ENCODE measurements at places on chromosomes 3 and 15.

DNA sequence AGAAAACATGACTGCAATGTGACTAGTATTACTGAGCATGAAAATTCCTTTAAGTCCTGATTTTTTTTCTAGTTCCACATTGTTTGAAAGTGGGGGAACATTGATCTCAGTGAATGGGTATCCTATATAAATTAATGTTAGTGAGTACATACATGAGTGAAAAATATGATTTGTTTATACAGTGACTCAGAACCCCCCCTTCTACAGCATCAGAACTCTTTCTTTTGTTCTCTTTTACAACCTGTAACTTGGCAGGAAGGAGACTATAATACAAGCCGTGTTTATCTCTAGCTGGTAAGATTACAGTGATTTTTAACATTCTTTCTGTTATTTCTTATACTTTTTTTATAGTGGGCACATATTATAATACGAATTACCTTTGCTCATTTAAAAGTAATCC lies 384.7 kb downstream of the PDCD6IP start:
- DNase-seq, result no peak

DNA sequence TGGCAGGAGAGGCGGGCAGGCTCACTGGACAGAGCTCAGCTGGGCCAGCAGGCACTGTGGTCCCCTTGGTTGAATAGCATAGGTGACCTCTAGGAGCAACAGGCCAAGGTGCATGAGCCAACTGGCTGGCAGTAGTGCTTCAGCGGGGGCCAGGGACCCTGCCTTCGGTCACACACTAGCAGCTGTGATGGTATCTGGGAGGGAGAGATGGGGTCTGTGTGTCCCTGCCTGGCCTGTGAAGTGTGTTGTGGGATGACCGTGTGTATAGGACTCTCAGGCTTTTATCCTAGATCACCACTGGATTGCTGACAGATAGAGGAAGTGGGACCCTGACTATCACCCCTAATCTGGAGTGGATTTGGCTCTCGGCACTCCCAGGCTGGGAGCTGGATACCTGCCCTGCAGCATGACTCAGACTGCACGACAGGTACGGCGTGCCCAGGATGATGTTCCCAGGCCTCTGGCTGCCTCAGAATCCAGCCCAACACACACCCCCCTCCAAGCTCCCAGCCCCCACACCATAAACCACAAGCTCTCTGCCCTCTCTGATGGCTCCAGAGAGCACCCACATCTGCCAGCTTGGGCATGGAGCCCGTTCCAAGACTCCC lies 7.8 kb downstream of the RPS17 start:
- DNase-seq, result no peak

DNA sequence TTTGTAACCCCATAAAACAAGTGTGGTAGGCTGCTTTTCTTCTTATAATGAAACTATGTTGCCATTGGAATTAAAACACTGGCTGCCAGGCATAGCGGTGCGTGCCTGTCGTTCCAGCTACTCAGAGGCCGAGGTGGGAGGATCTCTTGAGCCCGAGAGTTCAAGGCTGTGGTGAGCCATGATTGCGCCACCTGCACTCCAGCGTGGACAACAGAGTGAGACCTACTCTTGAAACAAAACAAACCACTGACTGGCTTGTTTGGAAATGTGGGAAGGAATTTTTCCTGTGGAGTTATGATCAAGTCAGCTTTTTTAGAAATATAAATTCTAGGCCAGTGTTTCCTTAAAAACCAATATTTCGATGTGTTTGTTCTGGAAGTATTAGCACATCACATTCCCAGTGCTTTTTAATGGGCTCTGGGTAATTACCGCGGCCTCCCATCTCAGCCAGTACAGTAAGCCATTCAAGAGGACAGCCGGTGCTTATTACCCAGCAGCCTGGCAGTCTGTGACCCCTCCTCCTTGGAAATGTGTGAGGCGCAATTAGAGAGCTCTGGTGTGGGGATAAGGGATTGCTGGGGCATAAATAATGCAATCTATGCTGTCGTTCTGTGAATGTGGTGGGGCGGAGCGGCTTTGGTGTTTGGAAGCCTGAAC lies 58.3 kb upstream of the TRAK1 start:
- peak; percentile 62 for DNase-seq

- DNase-seq, result peak; percentile 28
Observed at GRCh38 chr3:102790747-102791325, 356.0 kb downstream of the ZPLD1 start.

DNA sequence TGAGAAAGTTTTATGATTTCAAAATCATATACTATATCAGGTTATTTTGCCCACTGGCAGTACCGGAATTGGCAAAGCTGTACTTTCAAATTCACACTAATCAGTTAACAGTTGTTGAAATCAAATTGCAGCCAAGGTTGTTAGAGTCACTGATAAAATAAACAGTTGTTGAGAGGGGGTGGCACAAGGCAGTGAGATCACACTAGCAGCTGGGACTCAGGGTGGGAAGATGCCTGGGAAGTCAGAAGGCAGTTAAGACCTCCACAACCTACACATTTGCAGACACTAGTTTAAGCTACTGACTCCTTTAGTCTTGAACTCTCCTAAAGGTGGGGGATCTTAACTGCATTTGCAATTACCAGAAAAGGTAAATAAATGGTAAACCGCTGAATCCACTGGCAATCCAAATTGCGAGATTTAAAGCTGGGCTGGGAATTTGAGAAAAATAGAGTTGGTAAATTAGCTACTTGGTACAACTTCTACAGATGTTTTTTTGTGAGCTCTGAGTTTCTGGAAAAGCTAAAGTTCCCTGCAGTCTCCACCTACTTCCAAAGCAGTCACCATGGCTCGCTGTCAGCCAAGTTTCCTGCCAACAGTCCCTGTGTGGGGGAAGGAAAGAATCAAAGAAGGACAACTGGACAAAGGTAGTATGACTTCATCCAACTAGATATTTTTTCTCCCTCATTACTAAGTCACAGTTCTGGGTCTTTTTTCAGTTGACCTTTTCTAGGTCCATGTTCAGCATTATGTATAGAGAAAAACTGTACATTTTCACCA lies 105.7 kb downstream of the ZNF385D start:
- DNase-seq, result no peak

- no peak for DNase-seq
Observed at GRCh38 chr3:99712291-99712954, 74.0 kb downstream of the COL8A1 start.

DNA sequence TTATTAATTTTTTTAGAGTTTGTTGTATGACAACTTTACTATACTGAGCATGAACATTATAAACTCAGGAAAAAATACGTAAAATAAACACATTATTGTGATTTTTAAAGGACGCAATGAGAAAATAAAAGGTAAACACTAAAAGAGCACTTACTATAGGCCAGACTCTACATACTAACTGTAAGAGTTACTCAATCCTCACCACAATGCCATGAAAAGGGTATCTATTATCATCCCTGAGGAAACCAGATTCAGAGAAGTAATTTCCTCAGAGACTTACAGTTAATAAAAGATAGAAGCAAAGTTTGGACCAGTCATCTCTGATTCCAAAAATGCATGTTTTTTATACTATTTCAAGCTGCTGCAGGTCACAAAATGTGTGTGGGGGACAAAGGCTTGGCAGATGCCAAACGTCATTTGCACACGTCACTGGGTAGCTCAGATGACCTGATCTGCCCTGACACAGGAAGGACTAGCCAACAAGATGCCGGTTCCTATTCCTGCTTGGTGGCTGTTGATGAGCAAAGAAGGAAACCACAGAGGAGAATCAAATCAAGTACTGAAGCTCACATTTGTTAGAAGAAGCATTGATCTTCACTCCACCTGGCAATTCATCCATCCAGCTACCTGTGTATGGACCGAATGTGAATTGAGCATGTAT lies 42.3 kb downstream of the KLHL6 start:
- no peak for DNase-seq

- no peak for DNase-seq
Observed at GRCh38 chr3:147415874-147416273, 6.7 kb downstream of the ZIC1 start.

- DNase-seq, result no peak
Observed at GRCh38 chr3:101150504-101150903, 157.3 kb upstream of the ABI3BP start.

DNA sequence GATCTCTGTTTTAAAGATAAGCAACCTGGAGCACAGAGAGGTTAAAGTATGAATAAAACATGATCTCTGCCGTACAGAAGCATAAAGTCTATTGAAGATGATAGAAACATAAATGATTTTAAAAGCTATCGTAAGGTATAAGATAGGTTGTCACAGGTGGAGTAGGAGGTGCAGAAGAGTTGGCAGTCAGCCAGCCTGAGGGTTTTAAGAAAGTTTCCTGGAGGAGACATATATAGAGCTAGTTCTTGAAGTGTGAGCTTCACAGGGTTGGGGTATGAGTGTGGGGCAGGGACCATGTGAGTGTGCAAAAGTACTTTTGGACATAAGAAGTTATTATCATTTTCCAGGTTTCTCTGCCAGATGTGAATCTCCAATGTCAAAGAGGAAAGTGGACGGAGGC lies 3.9 kb upstream of the FGF12 start:
- no peak for DNase-seq

DNA sequence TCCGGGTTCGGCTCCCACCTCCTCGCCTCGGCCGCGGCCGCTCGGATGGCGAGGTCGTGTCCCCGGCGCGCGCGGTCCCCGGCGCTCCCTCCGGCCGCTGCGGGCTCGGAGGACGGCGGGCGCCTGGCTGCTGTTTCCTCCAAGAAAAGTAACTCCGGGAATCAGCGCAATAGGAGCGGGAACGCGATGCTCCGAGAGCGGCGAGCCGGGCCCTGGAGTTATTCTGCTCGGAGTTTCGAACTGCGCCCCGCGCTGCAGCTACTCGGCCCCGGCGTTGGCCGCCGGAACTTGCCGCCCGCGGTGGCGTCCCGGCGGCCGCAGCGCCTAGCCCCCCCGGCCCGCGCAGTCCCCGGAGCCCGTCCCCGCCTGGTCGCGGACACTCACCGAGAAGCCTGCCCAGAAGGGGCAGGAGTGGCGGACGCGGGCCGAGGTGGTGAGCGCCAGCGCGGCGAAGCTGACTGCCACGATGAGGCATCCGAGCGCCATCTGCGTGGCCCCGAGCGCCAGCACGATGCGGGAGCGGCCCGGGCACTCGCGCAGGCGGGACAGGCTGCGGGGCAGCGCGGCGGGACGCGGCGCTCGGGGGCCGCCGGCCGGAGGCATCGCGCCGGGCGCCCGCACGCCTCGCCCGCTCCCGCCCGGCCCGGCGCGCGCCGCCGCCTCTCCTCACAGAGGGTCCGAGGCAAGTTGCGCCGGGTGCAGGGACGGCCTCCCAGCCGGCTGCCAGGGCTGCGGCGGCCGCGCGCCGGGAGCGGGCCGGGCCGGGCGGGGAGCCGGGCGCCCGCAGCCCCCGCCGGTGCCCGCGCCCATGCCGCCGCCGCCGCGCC lies 251.9 kb downstream of the TJP1 start:
- DNase-seq, result no peak

DNA sequence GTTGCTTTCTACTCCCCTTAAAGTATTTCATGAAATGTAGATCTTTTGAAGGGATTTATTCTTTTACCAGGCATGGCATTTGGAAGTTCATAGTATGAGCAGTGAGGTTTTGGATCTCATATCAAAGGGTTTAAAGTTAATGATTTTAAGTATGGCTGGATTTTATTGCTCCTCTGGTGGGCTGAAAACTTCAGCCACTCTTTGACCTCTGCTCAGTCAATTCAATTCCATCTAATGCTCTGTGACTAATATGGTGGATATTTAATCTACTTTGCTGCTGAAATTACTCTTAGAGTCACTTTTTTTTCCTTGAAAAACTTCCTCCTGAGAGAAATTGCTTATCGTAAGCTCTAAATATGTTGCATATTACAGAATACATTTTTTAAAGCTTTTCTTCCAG lies 218.6 kb downstream of the NR2F2 start:
- no peak for DNase-seq

DNA sequence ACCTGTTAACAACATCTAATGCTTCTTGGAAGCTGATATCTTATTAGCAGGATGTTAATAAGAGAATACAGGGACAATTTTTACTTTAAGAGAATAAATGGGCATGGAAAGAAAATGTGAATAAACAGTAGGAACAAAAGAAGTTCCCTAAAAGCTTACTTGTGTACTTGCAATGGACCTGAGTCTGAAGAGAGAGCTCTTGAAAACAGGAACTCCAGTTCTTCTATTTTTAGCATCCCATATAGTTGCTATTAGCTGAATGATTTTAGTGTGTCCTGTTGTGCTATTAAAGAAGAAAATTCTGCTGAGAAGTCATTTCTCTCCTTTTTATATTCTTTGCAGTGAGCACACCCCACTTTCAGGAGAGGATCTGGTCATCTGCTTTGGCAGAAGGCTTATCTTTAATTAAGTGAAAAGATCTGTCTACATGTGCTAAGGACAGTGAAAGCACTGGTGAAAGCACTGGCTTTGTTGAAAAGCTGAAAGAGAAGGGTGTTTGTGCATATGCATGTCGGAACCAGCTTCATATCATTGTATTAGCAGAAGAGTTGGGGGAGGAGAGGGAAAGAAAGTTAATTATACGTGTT lies 1.4 kb upstream of the ST3GAL6 start:
- no peak for DNase-seq

DNA sequence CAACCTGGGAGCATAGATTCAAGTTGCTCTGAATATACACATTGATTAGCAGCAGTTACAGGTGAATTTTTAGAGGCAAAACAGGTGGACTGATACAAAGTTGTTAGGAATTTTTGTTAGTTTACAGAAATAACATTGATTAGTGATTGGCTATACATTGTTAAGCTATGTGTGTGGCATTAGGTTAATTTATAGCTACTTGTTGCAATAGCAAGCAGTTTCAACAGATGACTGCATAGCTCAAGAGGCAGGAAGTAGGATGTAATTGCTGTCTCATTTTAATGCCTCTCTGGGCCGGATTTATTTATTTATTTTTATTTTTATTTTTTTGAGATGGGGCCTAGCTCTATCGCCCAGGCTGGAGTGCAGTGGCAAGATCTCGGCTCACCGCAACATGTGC lies 99.7 kb downstream of the TCF12 start:
- DNase-seq, result no peak

DNA sequence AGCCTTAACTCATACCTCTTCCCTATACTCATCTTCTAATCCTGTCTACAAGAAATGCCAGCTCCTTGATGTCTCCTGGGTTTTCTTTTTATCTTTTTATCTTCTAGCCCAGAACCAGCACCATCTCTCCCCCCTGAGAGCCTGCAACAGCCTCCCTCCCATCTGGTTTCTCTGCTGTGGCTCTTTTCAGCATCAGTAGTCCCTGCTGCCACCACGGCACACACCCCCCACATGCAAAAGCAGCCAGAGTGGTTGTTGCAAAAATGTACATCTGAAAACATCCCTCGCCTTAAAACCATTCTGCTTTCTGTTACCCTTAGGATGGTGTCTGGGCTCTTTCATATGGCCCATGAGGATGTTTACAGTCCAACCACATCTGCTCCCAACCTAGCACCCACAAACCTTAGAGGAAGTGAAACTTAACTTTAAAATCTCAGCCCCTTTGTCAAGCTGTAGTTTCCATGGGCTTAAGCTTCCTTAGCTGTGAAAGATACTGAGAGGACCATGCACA lies 775 bp downstream of the TTC21A start:
- DNase-seq, result no peak

GRCh38 chr3:45084361-45084760 lies 58.3 kb downstream of the CLEC3B start:
- no peak for DNase-seq

DNA sequence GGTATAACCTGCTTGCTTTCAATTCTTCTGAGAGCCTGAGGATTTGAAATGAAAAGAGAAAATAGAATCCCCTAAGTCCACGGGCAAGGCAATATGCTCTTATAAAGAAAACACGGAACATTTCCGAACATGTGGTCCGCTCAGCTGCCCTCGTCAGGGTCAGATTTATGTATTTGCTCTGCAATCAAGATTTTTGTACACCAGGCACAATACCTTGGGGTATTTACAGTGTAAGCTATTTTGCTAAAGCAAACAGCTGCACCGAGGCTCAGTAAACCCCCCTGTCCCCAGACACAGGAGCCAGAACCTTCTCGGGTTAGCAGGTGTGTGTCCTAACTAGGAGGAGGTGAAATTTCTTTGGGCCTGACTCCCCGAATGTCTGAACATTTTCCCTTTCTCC lies 155.8 kb upstream of the LRIG1 start:
- DNase-seq, result no peak
